ENCODE measurements at places on chromosomes 3 and 15.

GRCh38 chr3:121895736-121896135, 1.5 kb downstream of the SLC15A2 start:
- no peak for DNase-seq

DNA sequence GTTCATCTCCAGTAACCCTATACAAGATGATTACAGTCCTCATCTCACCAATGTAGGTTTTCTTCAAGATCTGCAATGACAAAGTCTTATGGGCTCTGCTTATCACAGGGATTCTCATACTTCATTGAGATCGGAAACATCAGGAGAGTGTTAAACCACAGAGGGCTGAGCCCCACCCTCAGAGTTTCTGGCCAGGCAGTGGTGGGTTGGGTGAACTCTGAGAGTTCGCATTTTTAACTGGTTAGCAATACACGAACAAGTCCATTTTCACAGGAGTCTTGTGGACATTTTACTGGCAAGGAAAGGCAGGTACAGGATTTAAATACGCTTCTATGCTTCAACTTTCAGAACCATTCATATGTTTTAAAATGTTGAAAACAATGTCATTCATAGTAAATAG, 366.7 kb upstream of the ROBO2 start:
- DNase-seq = no peak

GRCh38 chr15:55954862-55955605, 38.4 kb downstream of the NEDD4 start:
- no peak for DNase-seq

- DNase-seq = peak; percentile 5
Observed at GRCh38 chr3:103048068-103048722, 613.4 kb downstream of the ZPLD1 start.

- DNase-seq = no peak
Observed at GRCh38 chr15:101406036-101406435, 83.5 kb downstream of the PCSK6 start.

GRCh38 chr3:188323067-188323842, 169.3 kb downstream of the LPP start:
- no peak for DNase-seq

GRCh38 chr15:25679492-25679891, 183.6 kb downstream of the ATP10A start:
- DNase-seq = no peak

DNA sequence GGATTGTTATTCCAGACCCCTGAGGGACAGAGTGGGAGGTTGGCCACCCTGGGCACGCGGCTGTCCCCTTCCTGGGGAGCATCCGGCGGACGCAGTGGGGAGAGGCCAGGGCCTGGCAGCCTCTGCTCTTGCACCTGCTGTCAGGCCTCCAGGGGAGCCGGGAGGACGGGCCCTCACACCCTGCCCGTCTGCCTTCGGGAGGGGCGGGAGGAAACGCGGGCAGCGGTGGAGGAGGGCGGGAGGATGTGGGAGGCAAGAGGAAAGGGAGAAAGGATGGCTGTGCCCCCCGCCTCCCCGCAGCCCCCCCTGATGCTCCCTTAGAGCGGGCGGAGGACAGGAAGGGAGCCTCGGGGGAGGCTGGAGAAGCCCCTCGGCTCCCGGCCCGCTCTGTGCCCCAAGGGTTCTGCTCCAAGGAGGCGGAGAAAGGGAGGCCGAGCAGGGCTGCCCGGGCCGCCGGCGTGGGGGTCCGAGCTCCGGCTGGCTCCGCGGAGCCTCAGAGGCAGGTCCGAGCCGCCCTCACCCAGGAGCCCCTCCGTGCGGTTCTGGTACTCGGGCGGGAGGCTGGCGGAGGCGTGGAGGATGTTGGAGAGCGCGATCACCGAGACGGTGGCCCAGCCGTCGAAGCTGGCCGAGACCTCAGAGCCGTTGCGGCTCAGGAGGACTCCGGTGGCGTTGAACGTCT, 40.9 kb downstream of the MUC20 start:
- no peak for DNase-seq

DNA sequence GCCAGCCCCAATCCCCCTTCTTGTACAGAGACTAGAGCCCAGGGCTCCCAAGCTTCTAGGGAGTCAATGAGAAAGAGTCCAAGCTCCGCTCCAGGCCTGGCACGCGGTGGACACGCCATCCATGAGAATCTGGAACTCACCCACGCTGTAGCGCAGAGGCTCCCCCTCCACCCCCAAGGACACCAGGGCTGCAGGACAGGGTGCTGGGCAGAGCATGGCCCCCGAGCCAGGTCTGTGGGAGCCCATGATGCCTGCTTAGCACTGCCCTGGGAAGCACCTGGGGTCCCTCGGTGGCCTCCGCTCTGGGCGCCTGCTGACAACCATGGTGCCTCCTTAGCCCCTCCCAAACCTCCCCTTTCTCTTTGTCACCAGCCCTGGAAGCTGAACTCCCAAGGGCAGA, 28.5 kb downstream of the ACSBG1 start:
- no peak for DNase-seq

GRCh38 chr15:43794269-43795037, 2.3 kb downstream of the SERF2 start:
- DNase-seq = no peak

DNA sequence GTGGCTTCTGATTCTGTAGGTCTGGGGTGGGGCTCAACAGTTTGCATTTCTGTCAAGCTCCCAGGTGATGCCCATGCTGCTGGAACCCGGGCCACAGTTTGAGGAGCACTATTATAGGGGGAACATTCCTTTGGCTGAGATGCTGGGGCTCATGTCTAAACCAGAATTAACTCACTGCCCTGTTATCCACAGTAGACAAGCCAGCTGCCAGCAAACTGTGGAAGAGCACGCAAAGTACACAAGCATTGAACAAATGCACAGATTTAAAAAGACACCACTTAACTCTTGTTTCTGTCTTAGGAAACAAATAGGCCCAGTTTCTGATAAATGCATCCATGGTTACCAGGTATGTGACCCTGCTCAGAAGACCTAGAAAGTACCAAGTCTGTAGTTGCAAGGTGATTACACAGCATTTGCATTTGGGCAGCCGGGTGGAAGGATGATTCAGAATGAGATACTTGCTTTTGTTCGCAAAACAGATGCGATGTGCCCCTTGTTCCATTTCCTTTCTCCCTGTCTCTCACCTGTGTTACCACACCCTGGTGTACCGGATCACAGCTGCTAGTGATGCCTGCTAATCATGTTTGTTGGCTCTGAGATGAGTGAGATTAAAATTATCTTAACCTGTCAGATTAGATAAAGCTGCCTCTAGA, 12.4 kb downstream of the GYG1 start:
- peak; percentile 49 for DNase-seq

DNA sequence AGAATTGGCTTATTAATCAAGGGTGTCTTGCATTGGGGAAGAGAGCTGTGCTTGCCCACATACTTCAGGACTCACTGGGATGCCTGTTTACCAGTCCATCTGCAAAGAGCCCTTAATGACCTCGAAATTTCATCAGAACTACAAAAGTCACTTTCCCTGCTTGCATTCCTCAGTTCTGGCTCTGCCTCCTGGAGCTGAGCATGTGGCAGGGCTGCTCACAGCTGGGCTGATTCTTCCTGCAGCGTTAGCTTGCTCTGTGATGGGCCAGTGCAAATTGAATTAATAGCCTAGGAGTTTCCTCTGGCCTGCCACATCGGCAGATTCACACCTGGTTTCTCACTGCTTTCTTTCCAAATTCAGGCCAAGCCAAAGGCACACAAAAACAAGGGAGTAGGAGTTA, 108.9 kb downstream of the DUT start:
- no peak for DNase-seq

DNA sequence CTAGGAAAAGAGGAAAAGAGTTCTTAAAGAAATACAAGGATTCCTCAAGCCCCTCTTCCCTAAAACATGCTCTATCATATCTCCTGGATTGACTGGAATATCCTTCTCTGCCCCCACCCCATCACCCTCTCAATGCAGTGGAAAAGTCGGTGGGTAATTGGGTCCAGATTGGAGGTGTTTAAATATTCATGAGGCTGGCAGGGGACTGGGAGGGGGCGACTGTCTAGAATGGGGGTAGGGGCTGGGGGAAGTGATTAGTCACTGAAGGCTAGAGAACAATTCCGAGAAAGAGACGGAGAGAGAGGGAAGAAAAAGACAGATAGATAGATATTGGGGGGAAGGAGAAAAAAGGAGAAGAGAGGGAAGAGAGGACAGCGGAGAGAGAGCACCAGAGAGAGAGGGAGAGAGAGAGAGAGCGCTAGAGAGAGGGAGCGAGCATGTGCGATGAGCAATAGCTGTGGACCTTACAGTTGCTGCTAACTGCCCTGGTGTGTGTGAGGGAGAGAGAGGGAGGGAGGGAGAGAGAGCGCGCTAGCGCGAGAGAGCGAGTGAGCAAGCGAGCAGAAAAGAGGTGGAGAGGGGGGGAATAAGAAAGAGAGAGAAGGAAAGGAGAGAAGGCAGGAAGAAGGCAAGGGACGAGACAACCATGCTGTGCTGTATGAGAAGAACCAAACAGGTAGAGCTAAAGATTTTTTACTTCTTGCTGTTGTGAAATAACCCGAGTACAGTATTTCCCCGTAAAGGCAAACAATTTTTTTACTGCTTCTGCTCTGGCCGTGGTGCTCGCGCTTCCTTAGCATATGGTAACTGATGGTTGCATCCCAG, at the start of gene GAP43:
GAP43 (plus strand) TSS at position 467 of the 825 bp plus-strand sequence; CDS start at position 647, 180 bp downstream.
- DNase-seq = peak; percentile 57

DNA sequence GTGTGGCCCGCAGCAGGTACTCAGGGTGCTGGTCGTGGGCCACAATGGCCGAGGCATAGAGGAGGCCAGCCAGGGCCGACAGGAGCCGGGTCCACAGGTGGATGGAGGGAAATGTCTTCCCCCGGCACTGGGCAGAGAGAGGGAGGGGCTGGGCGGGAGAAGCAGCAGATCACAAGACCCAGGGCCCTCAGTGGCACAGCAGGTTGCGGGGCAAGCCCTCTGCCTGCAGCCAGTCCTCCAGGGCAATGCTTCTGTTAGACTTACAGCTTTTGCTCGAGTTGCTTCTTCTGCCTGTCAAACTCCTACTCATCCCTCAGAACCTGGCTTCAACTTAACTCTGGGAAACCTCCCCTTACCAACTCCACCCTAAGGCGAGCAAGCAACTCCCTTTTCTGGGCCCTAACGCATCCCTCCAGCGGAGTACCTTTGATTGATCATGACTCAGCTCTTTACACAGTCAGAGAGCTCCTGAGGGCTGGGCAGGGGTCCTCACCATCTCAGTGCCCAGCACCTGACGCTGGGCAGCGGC, 16.0 kb downstream of the TMEM44 start:
- DNase-seq = no peak

DNA sequence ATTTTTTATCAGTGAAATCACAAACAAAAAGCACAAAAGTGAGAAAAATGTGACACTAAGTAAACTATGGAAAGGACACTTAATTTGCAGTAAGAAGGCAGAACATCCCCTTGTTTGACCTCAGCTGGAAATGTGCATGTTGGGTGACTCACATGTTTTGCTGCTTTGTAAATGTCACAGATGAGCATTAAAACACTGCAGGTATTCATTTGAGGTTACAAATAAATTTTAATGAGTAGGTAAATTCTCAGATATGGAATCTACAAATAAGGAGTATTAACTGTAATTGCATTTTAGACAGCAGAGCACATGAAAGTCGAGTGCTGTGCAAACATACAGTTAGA, 20.3 kb downstream of the CHMP2B start:
- no peak for DNase-seq

DNA sequence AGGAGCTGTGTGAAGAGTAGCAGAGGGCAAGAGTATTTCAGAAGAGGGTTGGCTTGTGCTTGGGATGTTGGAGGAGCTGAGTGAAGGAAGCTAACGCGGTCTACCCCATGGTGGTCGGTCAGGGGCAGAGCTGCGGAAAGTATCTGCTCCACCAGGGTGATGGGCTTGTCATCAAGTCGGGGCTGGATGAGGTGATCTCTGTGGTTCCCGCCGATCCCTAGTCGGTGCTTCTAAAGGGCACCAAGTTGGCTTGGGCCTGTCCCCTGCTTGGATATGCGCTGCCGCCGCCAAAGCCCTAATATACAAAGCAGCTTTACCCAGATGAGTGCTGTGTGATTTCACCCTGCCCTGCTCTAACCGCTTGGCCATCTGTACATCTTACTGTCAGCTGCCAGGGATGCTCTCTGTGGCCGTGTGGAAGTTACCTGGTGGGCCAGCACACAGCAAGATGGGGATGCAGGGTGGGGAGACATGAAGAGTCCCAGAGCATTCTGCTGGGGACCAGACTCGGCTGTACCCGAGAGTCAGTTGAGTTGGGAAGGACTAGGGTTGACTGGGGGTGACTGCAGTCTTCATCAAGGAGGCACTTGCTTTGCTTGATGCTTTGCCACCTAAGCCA, 226.1 kb upstream of the BHLHE40 start:
- no peak for DNase-seq

- peak; percentile 95 for DNase-seq
Observed at GRCh38 chr3:182925330-182925943, 54.9 kb downstream of the DCUN1D1 start.

DNA sequence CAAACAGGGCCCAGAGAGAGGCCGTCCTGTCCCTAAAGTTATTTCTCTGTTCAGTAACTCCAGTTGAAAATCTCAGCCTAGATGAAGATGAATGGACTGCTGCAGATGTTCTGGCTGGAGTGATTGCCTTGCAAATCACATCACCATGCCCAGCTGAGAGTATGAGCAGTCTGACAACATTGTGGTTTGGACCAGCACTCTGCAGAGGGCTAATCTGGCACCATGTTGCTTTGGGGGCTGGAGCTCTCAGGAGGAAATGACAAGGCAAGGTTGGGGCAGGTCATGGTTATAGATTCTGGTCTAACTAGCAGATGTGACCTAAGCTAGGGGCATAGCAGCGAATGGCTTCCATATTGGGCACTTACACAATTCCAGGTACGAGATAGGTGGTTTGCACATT, 314.2 kb downstream of the CLSTN2 start:
- no peak for DNase-seq

DNA sequence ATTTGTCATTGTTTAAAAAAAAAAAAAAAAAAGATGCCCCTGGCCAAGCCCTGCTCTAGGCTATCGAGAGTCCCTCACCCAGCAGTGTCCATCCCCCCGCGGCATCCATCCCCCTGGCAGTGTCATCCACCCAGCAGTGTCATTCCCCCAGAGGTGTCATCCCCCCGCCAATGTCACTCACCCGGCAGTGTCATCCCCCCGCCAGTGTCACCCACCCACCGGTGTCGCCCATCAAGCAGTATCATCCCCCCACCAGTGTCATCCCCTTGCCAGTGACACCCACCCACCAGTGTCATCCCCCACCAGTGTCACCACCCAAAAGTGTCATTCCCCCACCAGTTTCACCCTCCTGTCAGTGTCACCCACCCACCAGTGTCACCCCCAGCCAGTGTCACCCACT, 99.3 kb upstream of the PRR20G start:
- DNase-seq = no peak

DNA sequence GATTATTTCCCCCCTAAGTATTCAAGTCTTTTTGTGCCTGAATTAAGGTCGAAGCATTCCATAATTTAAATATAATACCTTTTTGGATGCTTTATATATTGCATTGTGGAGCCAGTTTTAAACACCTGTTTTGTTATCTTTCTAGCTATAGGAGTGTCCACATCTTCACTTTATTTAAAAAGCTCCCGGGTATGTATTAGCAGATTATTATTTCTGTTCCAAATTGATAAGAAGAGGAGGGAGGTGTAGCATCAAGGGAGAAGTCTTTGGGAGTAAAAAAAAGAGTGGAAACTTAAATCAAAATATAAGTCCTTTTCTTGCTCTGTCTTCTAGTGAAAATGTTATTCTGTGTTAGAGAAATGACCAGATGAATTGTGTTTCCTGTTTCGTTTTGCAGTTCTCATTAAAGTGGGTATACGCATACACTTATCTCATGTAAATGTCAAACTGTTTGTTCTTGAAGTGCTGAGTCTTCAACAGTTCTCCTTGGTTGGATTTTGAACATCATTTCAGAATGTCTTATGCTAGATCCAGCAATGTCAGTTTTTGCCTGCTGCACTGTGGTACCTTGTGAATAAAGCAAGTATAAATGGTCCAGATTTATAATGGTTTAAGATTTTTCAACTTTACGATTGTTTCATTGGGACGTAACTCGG, 105.8 kb downstream of the FNDC3B start:
- no peak for DNase-seq

- no peak for DNase-seq
Observed at GRCh38 chr3:11095932-11096265, 58.4 kb upstream of the HRH1 start.

Measured in bronchial epithelial cell (primary cell).